ENCODE measurements at places on chromosomes 2 and 18.

GRCh38 chr2:58237741-58238140 lies 3.4 kb downstream of the FANCL start:
- DNase-seq, result no peak

GRCh38 chr2:152693033-152693432 lies 24.2 kb downstream of the PRPF40A start:
- DNase-seq, result no peak

- DNase-seq, result no peak
These were observed 260.9 kb downstream of the LPIN1 start for GRCh38 chr2:12007282-12007681.

GRCh38 chr2:37793004-37793403 lies 121.6 kb upstream of the CDC42EP3 start:
- no peak for DNase-seq

- DNase-seq, result no peak
These were observed 76.3 kb downstream of the COLEC12 start for GRCh38 chr18:424071-424661.

Data from T1000 (cell line).